ENCODE measurements at places on chromosomes 16 and 17.

GRCh38 chr17:42979511-42980273, at the start of gene PTGES3L:
PTGES3L (minus strand) TSS chr17:42980080; CDS start chr17:42980053, 27 bp downstream.
- DNase-seq: peak; percentile 23

DNA sequence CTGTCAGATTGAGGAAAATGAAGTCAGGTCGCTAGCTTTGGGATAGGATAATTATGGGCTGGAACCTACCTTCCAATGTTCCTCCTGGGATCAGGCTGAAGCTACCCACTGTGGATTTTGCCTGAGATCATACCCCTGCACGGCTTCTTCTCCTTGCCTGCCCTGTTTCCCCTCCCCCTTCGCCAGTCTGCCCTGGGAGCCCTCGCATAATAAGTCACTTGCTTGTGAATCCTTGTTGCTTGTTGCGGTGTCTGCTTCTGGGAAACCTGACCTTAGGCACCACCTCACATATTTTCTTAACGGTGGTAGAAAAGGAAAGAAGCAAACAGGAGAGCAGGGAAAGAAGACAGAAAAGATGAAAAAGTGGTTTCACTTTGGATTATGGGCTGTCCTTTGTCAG, 13.3 kb upstream of the PMP22 start:
- no peak for DNase-seq

- DNase-seq: no peak
Measured at GRCh38 chr16:87844809-87845208, 24.5 kb downstream of the SLC7A5 start.

DNA sequence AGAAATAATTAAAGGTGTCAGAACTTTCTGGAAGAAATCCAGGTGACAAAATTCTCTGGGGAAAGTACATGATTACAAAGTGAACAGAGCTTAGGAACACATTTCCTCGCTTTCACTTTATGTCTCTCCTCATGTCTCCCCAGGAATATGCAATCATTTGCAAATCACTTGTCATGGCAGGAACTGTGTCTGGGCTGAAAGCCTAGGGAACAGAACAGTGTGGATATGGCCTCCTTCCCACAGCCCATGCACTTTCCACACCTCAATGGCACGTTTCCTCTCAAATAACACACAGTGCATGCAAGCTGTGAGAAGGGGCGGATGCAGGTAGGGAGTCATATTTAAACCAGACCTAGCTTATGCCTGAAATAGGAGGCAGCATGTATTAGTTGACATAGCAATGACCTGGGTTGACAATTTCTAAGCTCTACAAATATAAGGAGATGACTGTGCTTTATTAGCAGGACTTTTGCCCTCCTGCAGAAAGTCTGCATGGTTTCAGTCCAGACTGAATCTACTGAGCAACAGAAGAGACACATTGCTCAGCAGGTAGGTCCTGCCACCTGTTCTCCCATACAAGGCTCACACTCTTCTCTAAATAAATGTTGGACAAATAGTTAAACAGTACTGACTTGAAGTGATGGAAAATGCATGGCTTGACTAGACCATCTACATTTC, 236.0 kb upstream of the ELAC2 start:
- DNase-seq: no peak

DNA sequence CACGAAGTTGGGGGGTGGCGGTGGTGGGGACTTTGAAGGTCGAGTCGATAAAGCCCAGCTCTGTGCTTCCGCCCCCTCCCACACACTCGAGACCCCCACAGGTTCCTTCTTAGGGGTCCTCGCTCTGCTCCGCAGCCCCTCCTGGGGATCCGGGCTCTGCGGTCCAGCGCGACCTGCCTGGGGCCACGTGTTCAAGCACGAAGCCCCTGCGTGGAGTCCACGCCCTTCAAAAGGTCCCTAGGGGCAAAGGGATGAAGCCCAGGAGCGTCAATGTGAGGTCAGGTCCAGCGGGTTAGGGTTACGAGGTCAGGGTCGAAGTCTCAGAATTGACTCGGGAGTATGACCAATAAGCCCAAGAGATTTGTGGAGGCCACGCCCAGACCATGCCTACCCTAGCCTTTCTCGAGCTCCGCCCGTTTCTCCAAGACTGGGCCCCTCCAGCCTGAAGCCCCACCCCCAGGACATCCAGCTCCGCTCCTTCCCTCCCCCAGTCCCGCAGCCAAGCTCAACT, 786 bp upstream of the CACNA1G start:
- DNase-seq: peak; percentile 25

DNA sequence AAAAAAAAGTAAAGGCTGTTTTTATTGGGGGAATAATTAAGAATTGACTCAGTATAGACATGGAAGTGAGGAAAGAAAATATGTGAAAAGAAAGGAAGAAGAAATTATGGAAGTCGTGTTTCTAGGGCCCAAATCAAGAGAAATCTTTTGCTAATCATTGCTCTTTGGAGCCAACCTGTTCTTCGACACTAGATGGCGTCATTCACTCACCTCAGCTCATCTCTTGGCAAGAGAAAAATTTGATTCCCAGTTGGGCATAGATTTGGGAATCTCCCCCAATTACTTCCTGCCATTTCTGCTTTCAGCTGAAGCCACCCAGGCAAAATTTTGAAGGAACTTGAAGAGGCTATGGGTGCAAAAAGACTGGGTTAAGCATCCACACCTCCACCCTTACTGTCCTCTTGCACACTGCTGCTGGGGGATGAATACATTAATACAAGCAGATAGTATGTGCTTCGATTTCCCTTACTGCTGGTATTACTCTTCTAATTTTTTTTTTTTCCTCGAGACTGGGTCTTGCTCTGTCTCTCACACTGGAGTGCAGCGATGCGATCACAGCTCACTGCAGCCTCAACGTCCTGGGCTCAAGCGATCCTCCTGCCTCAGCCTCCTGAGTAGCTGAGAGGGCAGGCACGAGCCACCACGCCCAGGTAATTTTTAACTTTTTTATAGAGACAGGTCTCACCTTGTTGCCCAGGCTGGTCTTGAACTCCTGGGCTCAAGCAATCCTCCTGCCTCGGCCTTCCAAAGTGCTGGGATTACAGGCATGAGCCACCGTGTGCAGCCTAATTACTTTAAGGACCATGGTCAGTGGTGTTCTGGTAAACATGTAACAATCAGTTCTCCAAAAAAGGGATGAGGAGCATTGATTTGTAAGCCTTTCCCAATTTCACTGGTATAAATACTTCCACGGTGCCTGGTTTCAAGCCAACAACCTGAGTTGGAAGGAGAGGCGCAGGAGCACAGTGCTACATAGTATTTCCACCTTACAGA, 13.5 kb downstream of the PSMD7 start:
- peak; percentile 56 for DNase-seq

GRCh38 chr17:16243801-16244567, 27.0 kb downstream of the PIGL start:
- no peak for DNase-seq

DNA sequence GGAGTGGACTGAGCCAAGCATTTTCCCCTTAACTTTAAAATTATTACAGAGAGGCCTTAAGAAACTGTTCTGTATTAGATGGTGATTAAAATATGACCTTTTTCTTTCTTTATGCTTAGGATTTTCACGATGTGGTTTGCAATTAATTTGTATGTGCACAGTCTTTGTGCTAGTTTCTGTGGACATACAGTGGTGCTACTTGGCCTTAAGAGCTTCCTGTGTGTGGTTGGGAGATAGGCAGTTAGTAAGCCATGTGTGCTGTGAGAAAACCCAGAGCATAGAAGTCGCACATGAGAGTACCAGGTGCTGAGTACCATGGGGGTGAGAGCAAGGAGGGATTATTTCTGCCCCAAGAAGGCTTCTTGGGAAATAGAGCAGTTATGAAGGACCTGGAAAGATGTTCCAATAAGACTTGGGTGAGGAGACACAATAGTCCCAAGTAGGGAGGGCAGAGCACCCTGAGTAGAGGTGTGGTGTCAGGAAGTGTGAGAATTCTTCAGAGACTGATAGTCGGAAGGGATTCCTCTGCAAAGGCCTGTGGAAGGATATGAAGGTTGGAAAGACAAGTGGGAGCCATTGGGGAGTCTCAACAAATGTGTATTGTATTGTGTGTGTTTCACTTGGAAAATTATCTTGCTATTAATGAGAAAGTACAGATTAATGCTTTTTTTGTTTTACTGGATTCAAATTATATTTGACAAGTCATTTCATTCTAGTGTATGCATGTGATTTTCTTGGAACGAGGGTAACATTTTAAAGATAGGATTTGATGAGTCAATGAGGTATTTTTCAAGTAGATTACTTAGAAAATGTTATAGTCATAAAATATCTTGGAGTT, 239.9 kb downstream of the PRKCA start:
- peak; percentile 88 for DNase-seq

DNA sequence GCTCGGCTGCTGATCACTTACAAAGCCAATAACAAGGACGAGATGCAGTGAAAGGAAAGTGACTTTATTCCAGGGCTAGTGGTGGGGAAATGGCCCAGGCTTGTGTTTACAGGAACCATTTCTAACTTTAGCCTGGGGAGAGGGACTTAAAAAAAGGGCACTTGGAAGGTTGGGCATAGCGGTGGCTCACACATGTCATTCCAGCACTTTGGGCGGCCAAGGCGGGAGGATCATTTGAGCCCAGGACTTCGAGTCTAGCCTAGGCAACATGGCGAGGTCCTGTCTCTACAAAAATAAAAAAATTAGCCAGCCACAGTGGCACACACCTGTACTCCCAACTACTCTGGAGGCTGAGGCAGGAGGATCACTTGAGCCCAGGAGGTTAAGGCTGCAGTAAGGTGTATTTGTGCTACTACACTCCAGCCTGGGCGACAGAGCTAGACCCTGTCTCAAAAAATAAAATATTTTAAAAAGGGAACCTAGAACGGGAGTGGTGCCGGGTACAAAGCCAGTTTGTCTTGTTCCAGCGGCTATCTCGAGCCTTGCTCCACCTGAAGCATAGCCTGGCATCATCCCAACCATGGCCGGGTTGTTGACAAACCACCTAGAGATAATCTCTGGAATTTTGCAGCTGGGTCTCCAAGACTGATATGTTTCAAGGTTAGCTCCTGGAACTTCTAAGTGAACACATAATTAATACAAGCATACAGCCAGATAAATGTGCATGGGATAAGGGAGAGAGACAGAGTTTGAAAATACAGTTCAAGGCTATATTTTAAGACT, 5.7 kb upstream of the TVP23A start:
- no peak for DNase-seq

- peak; percentile 96 for DNase-seq
Measured at GRCh38 chr17:16905593-16906191, 66.2 kb downstream of the TNFRSF13B start.

DNA sequence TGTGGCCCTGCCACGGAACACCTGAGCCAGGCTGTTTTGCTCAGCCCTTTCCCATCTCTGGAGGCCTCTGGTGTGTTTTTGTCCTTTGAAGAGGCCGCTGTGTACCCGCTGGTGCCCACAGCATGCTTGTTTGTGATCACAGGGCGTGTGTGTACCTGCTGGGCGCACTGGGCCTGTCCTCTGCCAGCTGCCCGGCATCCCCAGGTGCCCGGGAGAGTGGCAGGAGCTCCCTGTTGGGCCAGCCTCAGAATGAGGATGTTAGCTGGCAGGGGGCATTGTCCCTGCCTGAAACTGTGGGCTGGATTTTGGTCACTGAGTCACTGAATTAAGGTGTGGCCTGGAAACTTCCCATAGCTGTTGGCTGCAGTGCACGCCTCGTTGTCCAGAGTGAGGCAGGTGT, 31.1 kb downstream of the BAIAP2 start:
- no peak for DNase-seq

DNA sequence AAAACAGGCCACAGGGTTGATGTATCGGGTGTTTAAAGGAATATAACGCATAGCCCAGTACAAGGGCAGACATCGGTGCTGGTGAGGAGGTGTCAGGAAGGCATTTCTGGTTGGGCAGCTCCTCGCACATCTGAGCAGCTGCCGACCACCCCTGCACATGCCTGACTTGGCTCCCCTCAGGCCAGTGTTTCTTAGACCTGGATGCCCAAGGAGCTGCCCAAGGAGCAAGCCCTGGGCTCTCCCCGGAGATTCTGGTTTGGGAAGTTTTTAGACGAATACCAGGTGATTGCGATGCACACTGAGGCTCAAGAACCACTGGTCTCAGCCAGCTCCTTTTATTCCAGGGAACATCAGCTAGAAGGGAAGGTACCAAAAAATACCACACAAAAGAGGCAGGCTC, 11.6 kb downstream of the WIPI1 start:
- no peak for DNase-seq

- no peak for DNase-seq
Measured at GRCh38 chr17:14068542-14069250, 608 bp upstream of the COX10 start.

DNA sequence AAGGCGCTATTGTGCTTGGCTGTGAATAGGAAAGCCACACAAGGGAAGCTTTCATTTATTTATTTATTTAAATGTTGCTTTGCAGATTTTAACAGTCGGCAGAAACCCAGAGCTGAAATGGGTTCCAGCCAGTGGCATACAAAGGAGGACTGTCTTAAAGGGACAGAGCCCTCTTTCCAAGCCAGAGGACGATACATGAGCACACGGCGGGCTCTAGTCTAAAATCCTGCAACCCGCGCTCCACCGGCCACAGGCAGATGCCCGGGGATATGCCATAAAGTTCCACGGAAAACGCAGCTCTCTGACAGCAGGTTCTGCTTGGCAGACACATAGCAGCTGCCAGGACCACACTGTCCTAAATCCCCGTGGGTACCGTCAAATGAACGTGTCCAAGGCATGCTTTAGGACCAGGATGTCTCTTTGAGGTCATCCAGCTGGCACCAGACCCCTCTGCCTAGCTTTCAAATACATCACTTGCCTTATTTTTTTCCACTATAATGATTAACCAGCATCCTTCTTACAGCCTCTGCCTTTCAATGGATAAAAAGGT, 64.6 kb downstream of the CYTH1 start:
- DNase-seq: no peak

DNA sequence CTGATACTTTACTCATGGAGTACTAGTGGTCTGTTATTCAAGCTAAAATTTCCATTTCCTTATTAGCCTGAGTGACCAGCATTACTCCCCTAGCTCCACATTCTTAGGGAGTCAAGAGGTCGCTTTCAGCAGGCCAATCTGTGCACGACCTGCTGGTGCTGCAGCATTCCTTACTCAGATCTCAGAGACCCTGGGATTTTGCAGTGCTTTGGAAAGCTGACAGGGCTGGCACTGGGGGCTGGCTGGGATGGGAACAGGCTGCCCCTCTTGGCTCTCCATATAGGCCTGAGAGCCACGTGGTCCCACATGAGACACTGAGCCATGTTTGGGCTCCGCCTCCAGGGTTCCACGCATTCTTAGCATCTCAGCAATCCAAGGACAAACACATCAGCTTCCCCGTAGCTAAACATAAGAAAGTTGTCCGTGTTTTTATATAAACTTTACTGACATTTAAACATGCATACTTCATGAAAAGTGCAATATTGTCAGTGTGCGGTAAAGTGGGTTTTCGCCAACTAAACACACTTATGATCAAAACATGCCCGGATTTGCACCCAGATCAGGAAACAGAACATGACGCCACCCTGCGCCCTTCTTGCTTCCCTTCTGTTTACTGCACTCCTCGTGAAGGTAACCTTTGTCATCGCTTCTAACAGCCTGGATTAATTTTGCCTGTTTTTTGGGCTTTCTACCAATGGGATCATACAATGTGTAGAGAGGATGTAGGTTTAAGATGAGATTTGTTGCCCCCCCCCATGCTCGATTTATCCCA, 254.5 kb upstream of the CACNG5 start:
- DNase-seq: peak; percentile 73

- DNase-seq: no peak
Measured at GRCh38 chr17:57275071-57275764, 18.9 kb downstream of the MSI2 start.
